ENCODE measurements at places on chromosomes 12 and 14.

DNA sequence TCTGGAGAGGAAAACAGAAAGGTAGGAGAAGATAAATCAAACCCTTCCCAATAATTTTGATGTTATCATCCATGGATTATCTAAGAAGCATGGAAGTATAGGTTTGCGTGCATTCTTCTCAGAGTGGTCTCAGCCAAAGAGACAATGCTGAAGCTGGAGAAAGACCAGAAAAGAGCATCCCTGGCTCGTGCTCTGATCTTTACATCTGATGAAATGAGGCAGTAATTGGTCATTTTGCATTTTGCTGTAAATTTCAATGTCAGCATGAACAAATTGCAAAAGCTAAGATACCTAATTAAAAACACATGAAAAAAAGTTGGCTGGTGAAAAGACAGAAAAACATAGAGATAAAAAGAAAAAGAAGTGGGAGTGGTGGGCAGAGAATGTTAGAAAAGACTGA is 252.4 kb downstream of the ITPR2 start:
- no peak for DNase-seq

- no peak for DNase-seq
Observed at GRCh38 chr12:131330106-131330815, 376.6 kb downstream of the ADGRD1 start.

- no peak for DNase-seq
Observed at GRCh38 chr14:76778546-76779215, 17.4 kb downstream of the VASH1 start.

DNA sequence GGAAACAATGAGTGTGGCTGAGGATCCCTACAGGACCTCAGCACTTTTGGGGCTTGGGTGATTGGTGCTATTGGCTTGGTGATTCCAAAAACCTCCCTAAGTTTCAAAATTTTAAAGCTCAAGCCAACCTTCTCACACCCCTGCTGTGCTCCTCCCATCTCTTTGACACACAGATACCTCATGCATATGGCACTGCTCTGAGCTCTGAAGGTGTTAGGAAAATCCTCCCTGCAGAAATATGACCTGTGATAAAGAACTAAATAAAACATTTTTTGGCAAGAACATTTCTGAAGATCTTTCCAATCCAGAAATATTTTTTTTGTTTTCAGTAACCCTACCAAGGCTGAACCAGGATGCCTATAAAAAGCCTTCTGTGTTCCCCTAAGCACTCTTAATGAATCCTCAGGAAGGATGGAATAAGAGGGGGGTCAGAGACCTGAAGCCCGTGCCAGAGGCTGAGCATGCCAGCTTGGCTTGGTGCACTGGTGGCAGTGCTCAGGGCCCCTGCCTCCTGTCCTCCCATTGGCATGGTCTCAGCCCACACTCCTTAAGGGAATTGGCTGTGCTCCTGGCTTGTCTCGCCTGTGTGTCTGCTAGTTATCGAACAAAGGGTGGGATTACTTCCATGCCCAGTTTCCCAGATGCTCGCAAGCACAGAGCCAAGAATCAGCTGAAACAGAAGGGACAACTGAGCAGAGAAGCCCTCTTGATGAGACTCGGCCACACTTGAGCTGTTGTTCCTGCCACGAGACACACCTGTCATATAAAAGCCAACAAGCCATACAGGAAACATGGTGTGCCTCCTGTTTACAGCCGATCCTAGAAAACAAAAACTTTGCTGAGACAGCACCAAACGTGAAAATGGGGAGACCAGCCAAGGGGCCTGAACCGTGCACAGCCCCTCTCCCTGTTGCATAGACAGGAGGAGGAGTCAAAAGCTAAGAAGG is 132.7 kb upstream of the EEA1 start:
- DNase-seq = no peak

Measured in nephron progenitor cell (in vitro differentiated cells).